Activated CD4-positive, alpha-beta T cell treated with anti-CD3 and anti-CD28 coated beads, Interleukin-2, amount 10 ng/mL, durations not matched to agents 24 days and 14 days (primary cell): ENCODE measurements at places on chromosomes 4 and X.

- no peak for DNase-seq
Measured at GRCh38 chrX:76922100-76922499, 494.6 kb downstream of the MAGEE1 start.

GRCh38 chrX:10591363-10592335 is 28.7 kb downstream of the MID1 start:
- DNase-seq, result no peak

DNA sequence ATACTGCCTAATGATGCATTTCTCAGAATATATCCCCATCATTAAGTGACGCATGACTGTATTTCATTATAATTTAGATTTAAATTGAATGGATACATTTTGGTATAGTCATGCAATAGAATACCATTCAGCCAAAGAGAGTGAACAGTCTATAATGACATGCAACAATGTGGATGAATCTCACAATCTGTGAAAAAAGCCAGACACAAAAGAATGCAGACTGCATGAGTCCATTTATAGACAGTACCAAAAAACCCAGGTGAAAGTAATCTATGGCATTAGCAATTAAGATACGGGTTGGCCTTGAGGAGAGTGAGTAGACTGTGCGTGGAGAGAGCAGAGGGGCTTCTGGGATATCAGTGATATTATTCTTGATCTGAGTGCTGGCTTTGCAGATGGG is 239.7 kb upstream of the PGRMC2 start:
- DNase-seq, result no peak

DNA sequence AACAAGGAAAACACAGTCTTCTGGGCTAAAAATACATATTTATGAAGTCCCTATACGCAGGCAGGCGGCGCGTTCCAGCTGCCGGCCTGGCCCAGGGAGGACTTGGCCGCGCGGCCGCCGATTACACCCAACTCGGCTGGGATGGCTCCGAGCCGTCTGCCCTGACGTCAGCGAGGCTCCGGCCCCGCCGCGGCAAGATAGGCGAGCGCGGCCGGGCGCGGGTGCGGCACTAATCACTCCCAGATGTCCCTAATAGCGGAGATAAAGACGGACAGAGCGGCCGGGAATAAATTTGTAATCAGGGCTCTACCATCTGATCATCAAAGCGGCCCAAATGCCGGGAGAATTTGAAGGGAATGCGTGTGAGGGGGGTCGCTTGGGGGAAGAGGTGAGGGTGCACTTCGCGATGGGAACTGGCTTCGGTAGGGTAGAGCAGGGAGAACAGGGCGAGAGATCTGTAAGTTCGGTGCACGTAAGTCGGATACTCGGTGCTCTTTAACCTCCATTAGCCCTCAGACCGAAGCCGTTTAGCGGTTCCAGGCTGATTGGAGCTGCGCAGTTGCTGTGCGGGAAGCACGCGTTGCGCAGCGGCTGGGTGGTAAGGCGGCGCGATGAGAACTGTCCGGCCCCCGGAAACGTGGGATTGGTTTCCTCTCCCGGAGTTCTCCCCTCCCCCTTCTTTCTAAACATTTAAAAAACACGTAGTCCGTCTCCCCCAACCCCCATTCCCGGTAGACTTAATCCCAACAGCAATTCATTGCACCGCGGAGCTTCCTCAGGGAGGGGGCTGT is 7.7 kb downstream of the HAND2 start:
- DNase-seq, result peak; percentile 58

GRCh38 chrX:32176510-32176909 is 1034.8 kb downstream of the DMD start:
- DNase-seq, result no peak

- DNase-seq, result peak; percentile 58
Measured at GRCh38 chrX:70436343-70436742, 8.3 kb upstream of the DLG3 start.

DNA sequence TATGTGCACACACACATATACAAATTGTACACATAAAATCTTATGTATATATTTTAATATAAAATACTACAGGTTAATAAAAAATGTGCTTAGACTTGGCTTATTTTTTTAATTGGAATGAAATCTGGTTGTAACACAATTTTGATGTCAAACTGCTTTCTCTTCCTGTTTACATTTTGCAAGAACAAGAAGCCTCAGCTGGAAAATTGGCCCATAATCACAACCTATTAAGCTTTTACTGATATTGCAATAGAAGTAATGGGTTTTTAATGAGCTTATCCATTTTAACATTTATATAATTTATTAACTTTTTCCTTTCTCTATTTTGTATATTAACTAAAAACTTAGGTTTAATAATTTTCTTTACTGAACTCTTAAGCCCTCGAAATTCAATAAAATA is 165.9 kb downstream of the PCDH10 start:
- no peak for DNase-seq

DNA sequence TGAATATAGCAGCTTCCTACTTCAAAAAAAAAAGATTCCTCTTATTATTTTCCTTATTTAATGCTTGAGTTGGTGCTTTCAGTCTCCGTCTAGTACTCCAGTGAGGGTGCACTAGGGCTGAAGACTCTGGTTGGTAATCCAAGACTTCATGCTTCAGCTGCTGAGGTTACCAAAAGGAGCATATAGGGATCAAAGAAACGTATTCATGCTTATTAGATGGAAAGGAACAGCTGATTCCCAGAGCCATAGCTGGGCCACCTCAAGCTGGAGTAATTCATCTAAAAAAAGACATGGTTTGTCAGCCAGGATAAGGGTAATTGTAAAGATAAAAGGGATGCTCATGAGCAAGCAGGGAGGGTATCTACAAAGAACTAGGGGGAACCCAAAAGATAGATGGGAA is 131.7 kb upstream of the FAM47B start:
- no peak for DNase-seq

GRCh38 chr4:53815281-53815680 is 224.0 kb upstream of the LNX1 start:
- no peak for DNase-seq

DNA sequence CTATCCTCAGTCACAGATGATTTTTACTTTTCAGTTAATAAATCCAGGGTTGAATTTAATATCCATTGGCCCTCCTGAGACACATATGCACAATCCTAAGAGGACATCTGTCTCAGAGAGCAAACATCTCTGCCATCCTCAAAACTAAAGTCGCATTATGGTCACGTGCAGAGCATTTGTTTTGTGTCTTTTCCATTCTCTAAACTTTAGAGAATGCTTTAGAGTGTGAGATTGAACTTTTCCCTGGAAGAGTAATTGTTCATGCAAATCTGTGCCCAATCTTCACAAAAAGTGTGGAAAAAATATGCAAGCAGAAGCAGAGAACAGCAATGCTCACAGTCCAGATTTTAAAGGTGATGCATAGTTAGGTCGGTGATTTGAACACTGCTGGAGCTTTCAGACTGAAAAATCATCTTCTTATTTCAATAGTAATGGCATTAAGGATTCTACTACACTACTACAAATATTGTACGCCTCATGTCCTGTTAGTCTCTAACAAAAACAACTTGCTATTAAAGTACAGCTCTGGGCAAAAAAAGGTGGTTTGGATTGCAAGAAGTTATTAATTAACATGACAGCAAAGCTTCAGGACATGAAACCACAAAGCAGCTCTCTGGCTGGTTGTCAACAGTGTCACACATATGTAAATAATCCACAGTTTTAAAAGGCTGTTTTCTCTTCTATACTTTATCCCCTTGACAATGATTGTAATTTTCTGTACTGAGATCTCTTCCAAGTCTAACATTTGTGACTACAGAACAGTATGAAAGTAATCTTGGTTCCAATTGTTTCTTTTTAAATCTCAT is 19.9 kb downstream of the DCHS2 start:
- DNase-seq, result no peak

DNA sequence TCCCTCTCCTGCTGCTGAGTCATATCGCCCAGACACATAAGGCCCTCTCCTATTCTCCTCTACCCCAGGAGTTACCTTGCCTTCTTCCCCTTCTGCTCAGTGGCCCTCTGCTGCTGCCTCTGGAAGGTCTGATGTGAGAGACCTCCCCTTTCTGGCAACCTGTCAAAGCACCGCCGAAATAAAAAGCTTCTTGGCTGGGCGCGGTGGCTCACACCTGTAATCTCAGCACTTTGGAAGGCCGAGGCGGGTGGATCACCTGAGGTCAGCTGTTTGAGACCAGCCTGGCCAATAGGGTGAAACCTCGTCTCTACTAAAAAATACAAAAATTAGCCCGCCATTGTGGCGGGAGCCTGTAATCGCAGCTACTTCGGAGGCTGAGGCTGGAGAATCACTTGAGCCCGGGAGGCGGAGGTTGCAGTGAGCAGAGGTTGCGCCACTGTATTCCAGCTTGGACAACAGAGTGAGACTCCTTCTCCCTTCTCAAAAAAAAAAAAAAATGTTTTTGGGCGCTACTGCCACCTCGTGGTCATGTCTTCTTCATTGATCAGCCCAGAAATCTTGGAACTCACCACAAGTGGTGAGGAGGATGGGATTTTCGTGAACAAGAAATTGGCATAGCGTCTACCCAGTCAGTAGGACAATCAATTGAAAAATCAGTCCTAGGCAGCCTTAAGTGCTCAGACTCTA is 8.6 kb upstream of the ZXDA start:
- peak; percentile 81 for DNase-seq

GRCh38 chr4:24810871-24811631 is 15.7 kb downstream of the SOD3 start:
- DNase-seq, result no peak

- no peak for DNase-seq
Measured at GRCh38 chr4:110183643-110184042, 14.8 kb downstream of the ELOVL6 start.

GRCh38 chr4:98851806-98852205 is 77.1 kb downstream of the EIF4E start:
- DNase-seq, result no peak

GRCh38 chr4:74464291-74464690 is 19.4 kb downstream of the AREG start:
- DNase-seq, result no peak

DNA sequence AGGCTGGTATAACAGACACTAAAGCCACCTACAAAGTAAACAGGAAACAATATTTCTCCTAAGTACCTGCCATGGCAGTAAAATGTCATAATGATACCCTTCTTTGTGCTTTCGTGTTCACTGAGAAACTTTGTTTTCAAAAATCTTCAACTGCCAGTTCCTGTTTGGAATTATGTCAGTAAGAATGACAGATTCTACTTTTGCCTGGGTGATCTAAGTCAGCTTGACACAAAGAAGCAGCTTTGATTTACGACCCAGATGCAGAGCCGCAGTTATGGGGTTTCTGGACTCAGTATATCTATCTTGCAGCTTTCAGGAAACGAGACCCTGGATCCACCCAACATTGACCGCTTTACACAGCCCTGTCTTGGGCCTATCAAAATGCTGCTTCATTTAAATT is 71.2 kb downstream of the SNX25 start:
- DNase-seq, result no peak

DNA sequence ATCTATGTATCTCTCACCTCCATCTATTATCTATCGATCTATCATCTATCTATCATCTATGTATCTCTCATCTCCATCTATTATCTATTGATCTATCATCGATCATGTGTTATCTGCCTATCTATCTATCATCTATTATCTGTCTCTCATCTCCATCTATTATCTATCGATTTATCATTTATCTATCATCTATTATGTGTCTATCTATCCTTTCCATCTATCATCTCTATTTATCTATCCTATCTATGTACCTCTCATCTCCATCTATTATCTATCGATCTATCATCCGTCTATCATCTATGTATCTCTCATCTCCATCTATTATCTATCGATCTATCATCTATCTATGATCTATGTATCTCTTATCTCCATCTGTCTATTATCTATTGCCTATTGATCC is 188.1 kb downstream of the ASMT start:
- no peak for DNase-seq

GRCh38 chrX:130669233-130669632 is 233.8 kb downstream of the ENOX2 start:
- no peak for DNase-seq

- DNase-seq, result no peak
Measured at GRCh38 chrX:56803850-56804681, 75.0 kb downstream of the NBDY start.

- no peak for DNase-seq
Measured at GRCh38 chr4:98284640-98285046, 23.5 kb downstream of the RAP1GDS1 start.

DNA sequence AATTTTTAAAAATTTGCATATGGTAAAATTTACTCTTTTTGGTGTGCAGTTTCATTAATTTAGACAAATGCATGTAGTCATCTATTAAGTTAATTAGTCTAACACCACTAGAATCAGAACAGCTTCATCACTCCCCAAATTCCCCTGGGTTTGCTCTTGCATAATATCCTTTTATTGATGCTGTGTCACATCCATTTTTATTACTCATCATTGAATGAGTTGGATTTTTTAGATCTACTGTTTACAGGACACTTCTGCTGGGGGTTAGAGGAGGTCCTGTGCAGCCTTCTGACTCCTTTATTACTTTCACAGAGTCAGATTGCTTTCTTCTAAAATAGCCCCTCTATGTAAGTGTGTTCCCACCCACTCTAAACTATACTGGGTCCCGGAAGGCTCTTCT is 65.9 kb downstream of the MTHFD2L start:
- DNase-seq, result no peak

GRCh38 chr4:137124278-137124932 is 407.9 kb downstream of the PCDH18 start:
- DNase-seq, result no peak

DNA sequence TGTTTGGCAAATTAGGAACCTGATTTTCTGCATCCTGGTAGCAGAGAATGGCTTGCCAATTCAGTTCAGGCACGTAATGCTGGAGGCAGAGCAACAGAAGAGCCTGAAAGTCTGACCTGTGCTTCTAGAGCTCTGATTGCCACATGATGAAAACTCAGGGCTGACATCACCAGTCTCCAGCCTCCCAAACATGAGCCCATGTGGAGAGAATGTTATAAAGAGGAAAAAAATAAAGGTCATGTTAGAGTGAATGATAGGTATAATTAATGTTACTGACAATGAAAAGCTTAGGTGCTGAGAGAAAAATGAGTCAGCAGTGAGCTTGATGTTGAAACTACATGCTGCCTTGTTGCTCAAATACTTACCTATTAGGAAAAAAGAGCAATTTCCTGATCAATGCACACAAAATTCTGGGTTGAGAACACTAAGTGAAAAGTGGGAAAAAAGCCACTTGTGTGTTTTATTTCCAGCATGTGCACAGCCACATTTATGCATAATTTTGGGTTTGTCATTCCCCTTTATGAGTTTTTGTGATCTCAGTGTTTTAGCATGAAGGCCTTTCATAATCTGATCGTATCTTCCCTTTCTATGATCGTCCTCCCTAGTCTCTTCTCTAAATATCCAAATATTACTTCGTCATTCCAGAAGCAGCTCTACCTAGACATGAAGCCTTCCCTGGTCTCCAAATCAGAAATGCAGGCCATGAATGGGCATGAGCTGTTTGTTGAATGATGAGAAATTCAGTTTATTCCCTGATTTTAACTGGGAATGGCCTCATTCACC is 113.3 kb upstream of the CPEB2 start:
- no peak for DNase-seq

DNA sequence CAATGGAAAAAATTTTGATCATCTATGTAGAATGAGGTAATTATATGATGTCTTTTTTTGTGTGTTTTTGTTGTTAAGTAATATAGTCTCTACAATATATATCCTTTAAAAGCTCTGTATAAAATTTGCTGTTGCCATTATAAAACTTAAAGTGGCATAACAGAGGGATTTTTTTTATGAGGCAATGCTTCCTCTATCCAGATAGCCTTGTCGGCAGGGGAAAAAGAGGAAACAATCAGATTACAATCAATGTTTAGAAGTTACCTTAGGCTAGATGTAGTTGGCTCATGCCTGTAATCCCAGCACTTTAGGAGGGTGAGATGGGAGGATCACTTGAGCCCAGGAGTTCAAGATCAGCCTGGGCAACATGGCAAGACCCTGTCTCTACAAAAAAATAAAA is 86.8 kb downstream of the DIAPH2 start:
- DNase-seq, result no peak
